ENCODE measurements at places on chromosomes 6 and 20.
A peak's percentile ranks its signal among the peaks of the same experiment; 100 is the strongest.

GRCh38 chr6:168919470-168920179, 334.0 kb downstream of the THBS2 start:
- no peak for DNase-seq

DNA sequence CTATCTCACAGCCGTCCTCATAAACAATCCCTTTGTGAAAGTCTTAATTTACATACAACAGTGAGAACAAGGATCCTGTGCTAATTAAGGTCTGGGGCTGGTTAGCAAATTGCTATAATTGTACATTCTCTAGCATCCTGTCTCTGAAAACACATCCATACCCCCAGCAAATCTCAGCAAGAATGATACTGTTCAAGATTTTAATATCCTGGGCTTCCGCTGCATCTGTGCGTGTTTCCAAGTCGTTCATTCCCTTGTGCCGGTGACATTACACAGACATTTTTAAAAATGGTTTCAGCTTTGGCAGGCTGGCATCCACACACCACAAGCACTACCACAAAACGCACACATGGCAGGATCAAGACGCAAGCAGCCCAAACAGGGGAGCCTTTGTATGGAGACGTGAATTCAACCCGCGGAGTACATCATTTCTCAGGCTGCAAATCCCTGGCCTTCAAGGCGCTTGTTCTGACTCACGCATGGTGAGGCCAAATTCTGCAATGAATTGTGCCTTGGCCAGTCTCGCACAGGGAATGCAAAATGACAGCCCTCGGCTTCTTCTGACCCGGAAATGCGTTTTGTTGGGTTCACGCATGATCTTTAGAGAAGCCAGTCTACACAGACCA, 20.3 kb downstream of the ZMYND8 start:
- DNase-seq, result no peak

DNA sequence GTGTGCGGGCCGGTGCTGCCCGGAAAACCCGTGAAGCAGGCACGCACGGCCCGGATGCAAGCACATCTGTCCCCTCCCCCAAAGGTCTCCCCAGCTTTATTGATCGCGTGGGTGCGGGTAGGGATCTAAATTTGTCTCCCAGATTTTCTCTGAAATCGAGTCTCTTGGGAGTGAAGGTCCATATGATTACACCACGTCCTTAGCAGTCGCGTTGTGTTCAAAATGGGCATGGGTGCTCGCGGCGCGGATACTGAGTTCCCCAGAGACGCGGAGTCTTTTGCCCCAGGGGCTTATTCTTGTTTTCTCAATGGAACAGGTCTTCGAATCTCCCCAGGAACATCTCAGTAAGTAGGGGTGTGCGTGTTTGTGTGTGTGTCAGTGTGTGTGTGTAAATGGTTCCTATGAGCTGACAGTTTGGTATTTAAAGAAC, 2.8 kb upstream of the ZNF292 start:
- no peak for DNase-seq

DNA sequence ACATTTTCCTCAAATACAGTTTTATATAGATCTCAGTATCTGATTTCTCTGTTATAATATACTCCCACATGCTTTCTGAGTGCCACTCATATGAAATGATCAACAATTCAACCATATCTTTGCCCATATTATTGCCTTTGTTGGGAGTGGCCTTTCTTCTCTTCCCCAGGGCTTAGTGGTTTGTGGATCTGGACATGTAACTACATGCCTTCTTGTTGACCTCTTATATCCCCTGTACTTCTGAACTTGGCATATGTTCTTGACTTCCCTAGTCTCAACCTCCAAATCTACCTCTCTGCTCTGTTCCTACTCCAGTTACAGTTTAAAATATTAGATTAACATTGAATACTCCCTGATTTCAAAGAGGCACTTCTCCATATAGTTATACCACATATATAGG, 34.3 kb upstream of the PRIM2 start:
- no peak for DNase-seq

GRCh38 chr6:117373211-117373813, 52.4 kb downstream of the ROS1 start:
- DNase-seq, result no peak

GRCh38 chr6:92428448-92428847, 990.9 kb downstream of the EPHA7 start:
- DNase-seq, result no peak

- DNase-seq, result no peak
Observed at GRCh38 chr6:20565342-20565741, 31.1 kb downstream of the CDKAL1 start.

DNA sequence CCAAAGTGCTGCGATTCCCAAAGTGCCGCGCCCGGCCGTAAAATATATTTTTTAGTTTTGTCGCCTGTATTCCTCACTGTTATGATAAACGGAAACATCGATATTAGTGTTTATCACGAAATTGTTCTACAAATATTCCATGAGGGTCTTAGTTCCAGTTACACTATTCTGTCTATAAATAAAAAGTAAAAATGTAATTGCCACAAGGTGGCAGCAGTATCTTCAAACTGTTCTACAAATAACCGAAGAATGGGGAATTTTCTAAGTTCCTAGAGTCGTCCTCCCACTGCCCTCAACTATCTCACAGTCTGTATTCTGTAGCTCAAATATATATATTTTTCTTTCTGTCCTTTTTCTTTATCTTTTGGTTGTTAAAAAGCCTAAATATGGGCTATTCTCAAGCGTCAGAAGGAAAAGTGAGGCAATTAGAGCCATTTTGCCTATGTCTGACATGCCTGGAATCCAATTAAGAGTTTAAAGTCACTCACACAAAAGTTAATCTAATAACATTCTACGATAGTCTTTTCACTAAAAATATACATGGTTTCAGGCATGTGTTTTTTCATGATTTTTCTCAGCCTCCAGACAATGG, 14.2 kb upstream of the FAM162B start:
- DNase-seq, result peak; percentile 71

- DNase-seq, result peak; percentile 90
Observed at GRCh38 chr6:151004383-151005024, 139.0 kb downstream of the MTHFD1L start.

DNA sequence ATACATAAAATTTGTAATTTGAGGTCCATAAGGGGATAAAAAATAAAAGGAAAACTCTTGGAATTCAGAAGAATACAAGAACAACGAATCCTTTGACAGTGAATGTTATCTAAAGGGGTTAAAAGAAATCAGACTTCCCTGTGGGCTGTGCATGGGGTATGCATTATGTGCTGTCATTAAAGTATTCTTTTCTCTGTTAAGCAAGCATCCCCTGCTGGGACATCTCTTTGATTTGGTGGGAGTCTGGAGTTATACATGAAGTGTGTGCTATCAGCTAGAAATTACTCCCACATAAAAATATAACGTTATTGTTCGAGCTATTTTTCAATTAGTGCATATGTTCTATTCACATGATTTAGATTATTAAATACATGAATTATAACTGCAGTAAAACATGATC, 195.2 kb downstream of the CENPW start:
- no peak for DNase-seq

DNA sequence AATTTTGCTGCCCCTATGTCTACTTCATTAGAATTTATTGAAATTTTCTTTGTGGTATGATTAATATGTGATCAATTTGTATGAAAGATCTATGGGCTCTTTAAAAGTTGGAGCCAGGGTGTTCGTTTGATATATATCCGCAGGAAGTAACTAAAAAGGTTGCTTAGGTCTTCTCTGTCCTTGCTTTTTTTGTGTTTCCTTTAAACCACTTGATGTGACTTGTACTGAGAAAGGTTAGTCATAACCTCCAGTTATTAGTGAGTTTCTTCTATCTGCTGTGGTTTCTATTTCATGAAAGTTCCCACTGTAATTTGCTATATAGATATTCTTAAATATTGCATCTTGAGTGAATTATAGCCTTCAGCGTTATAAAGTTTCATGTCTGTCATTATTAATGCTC, 585.3 kb upstream of the ARID1B start:
- no peak for DNase-seq

- no peak for DNase-seq
Observed at GRCh38 chr6:151721146-151721545, 86.3 kb upstream of the ESR1 start.

DNA sequence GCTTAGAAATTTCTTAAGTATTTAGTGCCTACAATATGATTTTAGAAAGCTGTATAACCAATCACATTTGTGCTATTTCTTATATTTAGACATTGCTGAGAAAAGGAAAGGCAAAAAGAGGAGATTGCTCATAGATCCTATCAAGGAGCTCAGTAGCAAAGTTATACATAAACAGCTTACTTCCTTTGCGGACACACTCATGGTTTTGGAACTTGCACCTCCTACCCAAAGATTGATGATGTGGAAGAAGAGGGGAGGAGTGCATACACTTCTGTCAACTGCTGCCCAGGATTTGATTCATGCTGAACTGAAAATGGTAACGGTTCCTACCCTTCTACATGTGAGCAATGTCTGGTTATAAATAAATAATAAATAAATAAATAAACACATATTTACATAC, 16.7 kb downstream of the RAD21L1 start:
- no peak for DNase-seq

- no peak for DNase-seq
Observed at GRCh38 chr20:21433329-21433890, 36.1 kb upstream of the NKX2-4 start.

- DNase-seq, result no peak
Observed at GRCh38 chr6:101663100-101663499, 269.6 kb downstream of the GRIK2 start.

- no peak for DNase-seq
Observed at GRCh38 chr6:39381550-39382140, 59.1 kb upstream of the KCNK16 start.

- no peak for DNase-seq
Observed at GRCh38 chr20:51404297-51405060, 138.0 kb downstream of the NFATC2 start.

DNA sequence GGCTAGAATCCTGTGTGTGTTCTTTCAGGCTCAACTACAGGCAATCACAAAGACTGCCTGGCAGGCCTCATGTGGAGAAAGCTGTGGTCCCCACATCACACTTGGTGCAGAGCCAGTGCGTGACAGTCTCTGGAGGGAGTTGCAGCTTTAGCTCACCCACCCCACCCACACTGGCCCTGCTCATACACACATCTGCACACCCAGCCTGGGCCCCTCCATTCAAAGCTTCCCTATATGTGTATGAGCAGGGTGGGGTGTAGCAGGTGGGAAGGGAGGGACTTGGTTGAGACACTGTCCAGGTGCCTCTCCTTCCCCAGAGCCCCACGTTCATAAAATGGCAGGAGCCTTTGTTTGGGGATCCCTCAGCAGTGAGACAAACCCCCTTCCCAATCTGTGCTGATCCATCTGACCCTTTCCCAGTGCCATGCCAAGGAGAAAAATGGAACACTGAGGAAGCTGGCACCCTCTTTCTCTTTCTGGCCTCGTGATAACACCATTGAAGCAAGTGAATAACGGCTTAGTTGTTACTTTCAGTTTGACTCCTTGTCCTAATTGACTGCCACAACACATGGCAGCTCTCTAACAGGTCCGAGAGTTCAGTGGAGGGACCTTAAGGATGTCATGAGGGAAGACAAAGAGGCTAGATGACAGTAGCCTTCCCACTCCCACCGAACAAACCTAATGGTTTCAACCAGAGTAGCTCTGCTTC, 53.8 kb upstream of the NRSN1 start:
- no peak for DNase-seq

- no peak for DNase-seq
Observed at GRCh38 chr20:50027611-50028105, 44.9 kb downstream of the SNAI1 start.

- DNase-seq, result no peak
Observed at GRCh38 chr6:34170346-34170745, 24.5 kb upstream of the GRM4 start.

GRCh38 chr6:3400162-3400561, 56.7 kb downstream of the SLC22A23 start:
- no peak for DNase-seq

DNA sequence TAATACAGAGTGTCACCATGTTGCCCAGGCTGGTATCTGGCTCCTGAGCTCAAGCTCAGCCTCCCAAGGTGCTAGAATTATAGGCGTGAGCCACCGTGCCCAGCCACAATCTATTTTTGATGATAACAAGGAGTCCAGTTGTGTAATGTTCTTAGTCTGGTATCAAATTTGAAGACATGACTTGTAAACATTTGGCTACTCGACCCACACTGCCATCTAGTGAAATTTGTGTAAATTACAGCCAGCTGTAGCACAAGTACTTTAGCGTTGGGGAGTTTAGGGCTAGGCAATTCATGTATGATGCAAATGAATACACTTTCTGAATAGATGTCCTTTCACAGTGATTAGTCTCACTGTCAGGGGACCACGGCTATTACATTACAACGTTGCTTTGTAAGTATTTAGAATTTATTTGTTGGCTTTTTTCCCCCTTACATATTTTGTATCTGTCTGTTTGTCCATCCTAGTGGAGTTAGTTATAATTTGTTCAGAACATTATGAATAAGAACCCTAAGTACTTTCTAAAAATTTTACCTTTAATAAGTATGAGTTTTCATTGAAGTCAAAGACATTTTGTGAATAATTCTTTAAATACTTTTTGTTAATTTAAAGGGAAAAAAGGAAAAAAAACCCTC, 139.7 kb downstream of the PRDM13 start:
- DNase-seq, result peak; percentile 77

- no peak for DNase-seq
Observed at GRCh38 chr6:7124114-7124513, 16.4 kb downstream of the RREB1 start.

- DNase-seq, result no peak
Observed at GRCh38 chr6:107663308-107663707, 160.8 kb downstream of the SCML4 start.

Data from HAP-1 (cell line).